Adipocyte (in vitro differentiated cells): ENCODE measurements at places on chromosomes 7 and 10.
A peak's percentile ranks its signal among the peaks of the same experiment; 100 is the strongest.

DNA sequence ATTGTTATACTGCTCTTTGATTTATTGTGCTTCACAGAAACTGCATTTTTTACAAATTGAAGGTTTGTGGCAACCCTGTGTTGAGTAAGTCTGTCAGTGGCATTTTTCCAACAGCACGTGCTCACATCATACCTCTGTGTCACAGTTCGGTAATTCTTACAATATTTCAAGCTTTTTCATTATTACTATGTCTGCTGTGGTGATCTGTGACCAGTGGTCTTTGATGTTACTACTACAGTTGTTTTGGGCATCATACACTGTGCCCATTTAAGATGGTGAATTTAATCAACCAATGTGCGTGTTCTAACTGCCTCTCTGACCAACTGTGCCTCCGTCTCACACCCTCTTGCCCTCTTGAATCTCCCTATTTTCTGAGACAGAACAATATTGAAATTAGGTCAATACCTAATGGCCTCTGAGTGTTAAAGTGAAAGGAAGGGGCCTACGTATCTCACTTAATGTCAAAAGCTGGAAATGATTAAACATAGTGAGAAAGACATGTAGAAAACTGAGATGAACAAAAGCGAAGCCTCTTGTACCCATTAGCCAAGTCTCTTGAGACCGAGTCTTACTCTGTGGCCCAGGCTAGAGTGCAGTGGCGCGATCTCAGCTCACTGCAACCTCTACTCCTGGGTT lies 20.2 kb upstream of the ASL start:
- peak; percentile 61 for DNase-seq

DNA sequence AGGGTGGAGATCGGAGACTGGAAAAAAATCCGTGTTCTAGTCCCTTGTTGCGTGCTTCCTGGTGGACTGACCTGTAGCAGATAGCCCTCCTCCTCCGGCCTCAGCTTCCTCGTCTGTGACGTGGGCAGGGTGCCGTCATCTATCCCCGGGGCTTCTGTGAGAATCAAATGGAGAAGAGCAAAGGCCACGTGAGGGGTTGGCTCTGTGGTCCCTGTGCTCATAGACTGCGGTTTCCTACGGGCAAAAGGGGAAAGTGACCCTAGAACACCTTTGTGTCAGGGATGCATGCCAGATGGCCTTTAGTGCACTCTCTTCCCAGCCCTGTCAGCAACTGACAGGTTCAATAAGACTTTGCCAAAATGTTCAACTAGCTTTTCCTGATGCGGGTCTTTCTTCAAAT lies 33.7 kb downstream of the GRK5 start:
- DNase-seq = no peak

DNA sequence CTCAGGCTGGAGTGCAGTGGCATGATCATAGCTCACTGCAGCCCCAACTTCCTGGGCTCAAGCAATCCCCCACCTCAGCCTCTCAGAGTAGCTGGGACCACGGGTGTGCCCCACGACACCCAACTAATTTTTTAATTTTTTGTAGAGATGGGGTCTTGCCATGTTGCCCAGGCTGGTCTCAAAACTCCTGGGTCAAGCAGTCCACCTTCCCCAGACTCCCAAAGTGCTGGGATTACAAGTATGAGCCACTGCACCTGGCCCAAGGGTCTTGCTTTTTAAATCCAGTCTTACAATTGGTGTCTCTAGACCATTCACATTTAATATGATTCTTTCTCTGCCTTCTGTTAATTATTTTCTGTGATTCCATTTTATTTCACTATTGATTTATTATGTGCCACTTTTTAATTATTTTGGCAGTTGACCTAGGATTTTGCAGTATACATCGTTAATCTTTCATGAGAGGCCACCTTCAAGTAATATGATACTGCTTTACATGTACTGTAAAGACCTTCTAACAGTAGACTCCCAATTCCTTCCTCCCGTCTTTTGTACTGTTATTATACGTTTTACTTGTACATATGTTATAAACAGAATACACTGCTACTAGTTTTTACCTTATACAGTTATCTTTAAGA lies 18.7 kb downstream of the MMP21 start:
- DNase-seq = no peak

- no peak for DNase-seq
Measured at GRCh38 chr7:30848121-30848855, 63.4 kb upstream of the AQP1 start.

- no peak for DNase-seq
Measured at GRCh38 chr7:89607792-89608191, 546.5 kb upstream of the STEAP1 start.

DNA sequence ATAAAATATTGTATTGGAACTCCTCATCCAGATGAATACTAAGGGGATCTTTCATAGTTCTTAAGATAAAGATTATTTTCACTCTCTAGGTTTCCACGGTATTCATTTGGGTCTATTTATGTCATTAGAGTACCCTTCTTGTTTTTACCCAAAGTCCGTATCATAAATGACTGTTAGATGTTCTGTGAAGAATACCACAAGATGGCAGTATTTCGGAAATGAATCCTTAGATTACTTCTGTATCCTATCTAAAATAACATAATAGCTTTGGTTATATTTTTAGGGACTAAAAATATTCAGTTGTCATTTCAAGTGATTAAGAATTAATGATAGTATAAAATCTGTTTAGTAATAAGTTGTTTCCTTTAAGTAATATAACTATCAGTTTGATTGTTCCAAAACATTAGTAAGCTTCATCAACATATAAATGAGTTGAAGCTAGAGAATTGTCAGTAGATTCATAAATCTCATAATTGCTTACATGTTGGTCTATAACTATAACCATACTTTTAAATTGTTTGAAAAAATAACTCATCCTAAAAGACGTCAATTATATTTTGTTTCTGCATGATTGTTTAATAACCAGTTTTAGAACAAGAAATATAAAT lies 337.5 kb upstream of the KCND2 start:
- peak; percentile 83 for DNase-seq

- DNase-seq = no peak
Measured at GRCh38 chr7:66666313-66666952, 37.8 kb downstream of the KCTD7 start.

DNA sequence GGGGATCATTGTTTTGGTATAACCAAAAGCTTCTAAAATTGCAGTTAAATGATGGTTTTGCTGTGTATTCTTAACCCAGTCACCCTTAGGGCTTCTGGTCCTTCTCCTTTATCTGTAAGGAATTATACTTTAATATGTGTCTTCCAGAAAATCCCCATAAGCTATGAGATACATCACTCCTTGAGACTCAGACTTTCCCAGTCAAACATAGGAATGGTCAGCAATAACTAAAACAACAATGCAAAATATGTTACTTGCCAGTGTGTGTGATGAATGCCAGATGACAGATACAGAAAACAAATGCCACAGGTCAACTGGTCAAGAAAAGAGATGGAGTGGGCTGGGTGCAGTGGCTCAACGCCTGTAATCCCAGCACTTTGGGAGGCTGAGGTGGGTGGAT lies 10.1 kb downstream of the ADD3 start:
- DNase-seq = peak; percentile 79

GRCh38 chr10:74871595-74872382 lies 45.4 kb downstream of the KAT6B start:
- DNase-seq = no peak

- no peak for DNase-seq
Measured at GRCh38 chr7:53119514-53119941, 84.1 kb downstream of the POM121L12 start.

GRCh38 chr7:94250124-94250523 lies 144.6 kb upstream of the COL1A2 start:
- no peak for DNase-seq

DNA sequence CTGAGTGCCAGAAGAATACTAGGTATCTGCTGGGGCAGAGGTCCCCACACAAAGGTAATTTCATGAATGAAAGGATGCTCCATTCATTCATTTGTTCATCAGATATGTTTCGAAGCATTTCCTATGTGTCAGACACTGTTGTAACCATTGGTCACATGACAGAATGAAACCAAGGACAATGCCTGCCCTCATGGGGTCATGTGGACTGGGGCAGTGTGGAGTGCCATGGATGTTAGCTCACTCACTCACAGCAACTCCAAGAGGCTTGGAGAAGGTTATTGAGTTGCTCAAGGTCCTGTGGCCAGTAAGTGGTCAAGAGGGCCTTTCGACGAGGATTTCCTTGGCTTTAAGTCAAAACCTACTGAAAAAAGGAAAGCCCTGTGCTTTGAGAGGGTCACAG lies 223.5 kb downstream of the ARHGAP12 start:
- no peak for DNase-seq

DNA sequence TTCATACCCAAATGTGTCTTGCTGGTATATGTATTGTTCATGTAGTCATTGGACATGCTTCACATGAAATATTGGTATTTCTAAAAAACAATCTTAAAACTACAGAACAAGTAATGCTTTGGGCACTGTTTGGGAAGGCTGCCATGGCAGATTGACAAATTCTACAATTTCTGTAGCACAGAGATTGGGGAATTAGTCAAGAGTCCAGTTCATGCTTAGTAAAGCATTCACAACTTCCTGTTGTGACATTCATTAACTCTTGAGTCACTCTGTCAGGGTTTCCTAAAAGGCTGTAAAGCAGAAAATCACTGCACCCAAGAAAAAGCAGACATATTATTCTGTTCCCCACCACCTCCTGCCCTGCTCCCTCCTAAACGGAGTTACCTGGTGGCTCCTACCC lies 398.9 kb downstream of the PHTF2 start:
- peak; percentile 77 for DNase-seq

DNA sequence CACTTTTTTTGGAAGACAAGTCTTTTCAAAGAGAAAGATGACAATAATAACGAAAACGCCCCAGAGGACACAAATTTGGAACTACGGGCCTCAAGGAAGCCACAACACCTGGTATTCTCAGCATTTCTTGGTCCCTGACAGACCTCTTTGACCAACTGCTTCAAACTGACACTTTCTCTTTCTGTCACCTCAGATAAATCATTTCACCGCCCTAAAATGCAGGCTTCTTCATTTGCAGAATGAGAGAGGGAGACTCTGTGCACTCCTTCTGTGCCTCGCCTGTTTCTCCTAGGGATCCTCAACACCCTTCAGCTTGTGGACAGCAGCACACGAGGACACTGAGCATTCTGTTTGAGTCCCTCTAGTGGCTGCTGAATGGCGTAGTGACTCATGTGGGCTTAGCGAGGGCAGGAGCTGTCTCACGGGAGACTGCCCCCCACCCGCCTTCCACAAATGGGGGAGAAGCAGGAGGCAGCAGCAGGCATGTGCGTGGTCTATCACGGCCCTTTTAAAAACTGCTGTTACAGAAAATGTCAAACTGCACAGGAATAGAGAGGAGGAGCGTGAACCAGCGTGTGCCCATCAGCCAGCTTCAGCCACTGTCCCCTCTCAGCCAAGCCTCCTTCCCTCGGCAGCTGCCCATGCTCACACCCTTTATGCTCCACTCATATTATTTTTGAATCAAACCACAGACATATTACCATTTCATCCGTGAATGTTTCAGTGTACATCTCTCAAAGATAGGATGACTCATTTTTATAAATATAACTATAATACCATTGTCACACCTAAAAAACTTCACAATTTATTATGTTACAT lies 41.4 kb downstream of the GSDME start:
- peak; percentile 44 for DNase-seq

GRCh38 chr7:142752376-142753225 lies 3.3 kb downstream of the PRSS1 start:
- DNase-seq = no peak

DNA sequence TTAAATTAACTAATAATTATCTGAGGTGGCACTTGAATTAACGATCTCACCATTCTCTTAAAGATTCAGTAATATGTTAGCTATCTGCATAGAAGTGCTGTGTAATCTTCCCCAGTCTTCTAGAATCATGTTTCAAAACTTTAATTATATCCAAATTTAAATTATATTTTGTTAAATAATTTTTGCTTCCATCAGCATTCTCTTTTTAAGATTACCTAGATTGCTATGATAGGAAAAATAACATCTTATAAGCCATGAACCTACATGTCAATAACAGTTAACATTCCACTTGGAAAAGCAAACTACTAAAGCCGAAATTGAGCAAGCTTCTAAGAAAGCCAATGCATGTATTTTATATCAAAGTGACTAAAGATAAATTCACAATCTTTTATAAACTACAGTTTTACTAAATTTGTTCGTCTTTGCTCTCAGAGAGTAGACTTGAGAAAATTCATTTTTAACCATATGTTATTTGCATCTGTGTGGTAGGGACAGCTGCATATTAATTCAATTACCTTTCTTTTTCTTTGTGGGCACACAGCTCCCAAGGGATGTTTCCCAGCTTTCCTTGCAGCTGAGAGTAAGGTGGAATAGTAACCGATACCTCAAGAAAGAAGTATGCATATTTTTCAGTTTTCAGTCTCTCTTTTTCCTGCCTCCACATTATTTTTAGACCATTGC lies 105.4 kb upstream of the ABCB5 start:
- DNase-seq = no peak

- DNase-seq = peak; percentile 85
Measured at GRCh38 chr7:116180302-116180701, 30.0 kb upstream of the TES start.

GRCh38 chr10:72309290-72310240 lies 35.8 kb downstream of the DDIT4 start:
- no peak for DNase-seq

- no peak for DNase-seq
Measured at GRCh38 chr10:131678171-131678570, 222.6 kb upstream of the PPP2R2D start.

GRCh38 chr7:112202816-112203215 lies 3.4 kb downstream of the DOCK4 start:
- DNase-seq = peak; percentile 42

DNA sequence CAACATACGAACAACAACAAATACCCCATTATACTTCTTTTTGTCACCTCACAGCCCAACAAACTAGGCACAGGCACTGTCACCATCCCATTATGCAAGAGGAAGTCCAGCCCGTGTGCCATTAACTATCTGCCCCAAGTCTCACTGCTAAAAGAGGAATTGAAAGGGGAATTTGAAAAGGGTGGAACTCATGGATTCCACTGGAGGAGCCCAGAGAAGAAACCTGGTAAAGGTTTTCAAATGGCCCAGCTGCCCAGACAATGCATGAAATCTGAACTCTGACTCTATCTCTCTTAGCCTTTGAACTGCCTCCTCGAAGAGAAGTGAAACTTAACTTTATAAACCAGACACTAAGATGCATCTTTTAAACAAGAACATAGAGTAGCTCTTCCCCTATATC lies 130.0 kb downstream of the PLXNA4 start:
- no peak for DNase-seq

DNA sequence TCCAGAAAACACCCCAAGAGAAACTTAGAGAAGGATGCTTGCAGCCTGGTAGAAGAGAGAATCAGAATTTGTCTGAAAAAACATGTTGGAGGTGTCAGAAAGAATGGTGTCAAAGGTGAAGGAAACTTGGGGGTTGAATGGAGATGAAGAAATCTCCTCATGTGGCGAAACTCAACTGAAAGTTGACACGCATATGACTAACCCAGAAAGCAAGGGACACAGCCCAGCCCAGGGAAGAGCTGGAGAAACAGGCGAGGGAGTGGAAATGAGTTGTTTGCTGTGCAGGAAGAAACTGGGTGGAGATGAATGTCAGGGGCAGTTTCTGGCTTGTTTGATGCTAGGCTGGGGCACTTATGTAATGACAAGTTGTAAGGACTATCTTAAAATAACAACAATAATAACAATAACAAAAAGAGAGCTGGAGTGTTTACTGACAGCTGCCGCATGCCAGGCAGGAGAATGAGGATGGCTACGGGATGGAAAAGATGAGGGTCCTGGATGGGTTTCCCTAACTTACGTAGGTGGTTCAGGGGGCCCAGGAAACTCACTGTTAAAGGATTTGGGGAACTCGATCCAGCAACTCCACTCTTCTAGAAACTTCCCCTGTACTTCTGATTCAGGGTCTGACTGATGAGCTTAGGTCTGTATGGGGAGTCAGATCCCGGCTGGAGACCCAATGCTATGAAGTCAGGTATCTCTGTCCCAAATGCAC lies 57.4 kb downstream of the MAP3K8 start:
- peak; percentile 53 for DNase-seq

GRCh38 chr7:102918845-102919244 lies 6.0 kb downstream of the LRRC17 start:
- DNase-seq = no peak
